Activated CD8-positive, alpha-beta memory T cell treated with anti-CD3 and anti-CD28 coated beads for 36 hours (primary cell): ENCODE measurements at places on chromosomes 5 and 9. TPM values are rescaled to one million over a fixed set of nuclear protein-coding genes. Genes with fewer than 3 reads are reported as not detected.

Gene ITGA2
- 6.2 TPM for total RNA-seq

Gene COMMD10
- 18.1 TPM for total RNA-seq

Gene IFNA13
- total RNA-seq, result not detected

Gene CKMT2
- not detected for total RNA-seq

Gene SPINK9
- not detected for total RNA-seq
